H9 (cell line): ENCODE measurements at places on chromosomes 3 and 15. TPM values are rescaled to one million over a fixed set of nuclear protein-coding genes. Genes with fewer than 3 reads are reported as not detected.

GRCh38 chr3:98765721-98766120, 2.6 kb downstream of the ST3GAL6 start:
- H3K27ac ChIP-seq, result no peak overlapping the region
- H3K36me3 ChIP-seq, result no peaks in the 10 kb centered on the region
- no peak overlapping the region for H3K4me3 ChIP-seq
- H3K4me1 ChIP-seq, result no peaks in the 10 kb centered on the region
- DNase-seq, result no peak

DNA sequence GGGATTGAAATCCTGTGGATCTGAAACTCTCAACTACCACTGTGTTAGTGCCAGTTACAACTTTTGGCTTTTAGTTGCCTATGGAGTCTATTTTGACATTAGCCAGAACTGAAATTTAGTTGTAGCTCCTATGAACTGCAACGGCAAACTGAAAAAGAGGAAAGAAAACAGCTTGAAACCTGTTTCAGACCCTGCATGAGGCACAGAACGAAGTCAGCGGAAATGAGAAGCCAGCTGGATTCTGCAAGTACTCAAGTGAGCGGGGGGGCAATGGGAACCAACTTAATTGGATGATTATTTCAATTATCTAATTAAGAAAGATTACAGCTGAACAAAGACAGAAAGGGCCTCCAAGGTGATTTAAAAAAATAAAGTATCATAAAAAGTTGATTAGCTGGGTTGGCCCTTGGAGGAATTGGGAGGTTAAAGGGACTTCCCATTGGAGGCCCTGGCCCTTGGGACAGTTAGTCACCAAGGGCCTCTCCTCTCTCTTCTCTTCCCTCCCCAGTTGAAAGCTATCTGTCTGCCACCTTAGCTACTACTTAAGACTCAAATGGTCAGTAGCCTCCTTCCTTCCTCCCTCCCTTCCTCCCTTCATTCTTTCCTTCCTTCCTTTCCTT, 352.1 kb downstream of the SHQ1 start:
- no peak for DNase-seq
- no peaks in the 10 kb centered on the region for H3K36me3 ChIP-seq
- H3K27me3 ChIP-seq, result no peaks in the 10 kb centered on the region
- no peak overlapping the region for H3K27ac ChIP-seq
- no peak overlapping the region for H3K4me3 ChIP-seq
- H3K4me1 ChIP-seq, result no peaks in the 10 kb centered on the region

DNA sequence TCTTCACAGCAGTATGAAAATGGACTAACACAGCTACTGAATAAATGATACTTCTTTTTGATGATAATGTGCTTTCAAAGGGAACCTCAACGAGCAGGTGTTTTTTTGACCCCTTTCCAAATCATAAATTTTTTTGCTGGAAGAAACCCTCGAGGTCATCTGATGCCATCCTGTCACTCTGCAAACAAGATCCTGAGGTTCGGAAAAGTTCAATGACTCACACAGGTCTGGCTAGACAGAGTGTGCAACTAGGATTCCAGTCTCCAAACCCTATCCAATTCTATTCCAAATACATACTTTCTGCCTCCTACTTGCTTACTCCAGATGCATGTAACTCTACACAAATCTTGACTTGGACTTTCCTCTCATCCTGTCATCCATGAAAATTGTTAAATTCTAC, 124.7 kb downstream of the NEDD4 start:
- no peak for DNase-seq
- no peaks in the 10 kb centered on the region for H3K4me1 ChIP-seq
- no peaks in the 10 kb centered on the region for H3K36me3 ChIP-seq
- no peak overlapping the region for H3K27ac ChIP-seq
- H3K4me3 ChIP-seq, result no peak overlapping the region
- no peaks in the 10 kb centered on the region for H3K27me3 ChIP-seq

DNA sequence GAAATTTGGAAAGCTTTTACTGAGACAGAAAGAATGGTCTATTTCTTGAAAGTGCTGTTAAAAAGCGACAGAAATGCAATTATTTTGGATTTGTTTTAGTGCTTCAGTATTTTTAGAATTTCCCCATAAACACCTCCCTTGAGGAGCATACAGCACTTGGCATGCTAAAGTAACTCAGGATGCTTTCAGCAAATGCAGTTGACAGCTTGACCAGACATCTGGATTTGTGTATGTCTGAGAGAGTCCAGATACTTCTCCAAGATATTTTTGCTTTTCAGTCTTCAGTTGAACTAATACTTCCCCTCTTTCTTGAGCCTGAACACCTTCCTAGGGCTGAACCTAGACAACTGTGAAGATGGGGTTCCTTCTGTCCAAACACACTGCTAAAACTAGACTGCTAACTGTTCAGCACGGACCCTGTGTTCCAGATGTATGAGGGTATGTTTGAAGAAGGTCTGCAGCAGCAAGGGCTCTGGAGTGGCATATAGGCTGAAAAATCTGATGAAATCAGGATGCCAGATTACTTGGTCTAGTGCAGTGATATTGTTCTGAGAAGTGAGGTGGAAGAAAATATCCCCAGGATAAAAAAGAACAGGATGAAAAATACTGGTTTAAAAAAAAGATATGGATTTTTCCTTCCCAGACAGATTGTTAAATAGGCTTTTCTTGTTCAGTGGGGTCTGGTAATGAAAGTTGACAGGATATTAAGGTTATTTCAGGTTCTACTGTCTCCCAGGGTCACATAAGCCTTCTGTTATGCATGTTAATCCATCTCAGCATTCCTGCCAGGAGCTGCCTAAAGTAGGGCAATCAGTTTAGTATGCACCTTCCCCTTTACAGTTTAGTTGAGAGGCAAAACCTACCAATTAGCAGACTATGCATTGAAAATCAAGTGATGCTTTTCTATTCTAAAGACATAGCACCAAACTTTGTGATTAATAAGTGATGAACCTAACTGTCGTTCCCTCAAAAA, 516.9 kb upstream of the TBL1XR1 start:
- DNase-seq, result no peak
- H3K36me3 ChIP-seq, result no peaks in the 10 kb centered on the region; the same call in 2 of the 3 replicates
- no peaks in the 10 kb centered on the region; the same call in 1 of the 2 replicates for H3K4me1 ChIP-seq
- H3K27me3 ChIP-seq, result no peaks in the 10 kb centered on the region
- no peak overlapping the region for H3K4me3 ChIP-seq
- H3K27ac ChIP-seq, result no peak overlapping the region

The RTF1 gene
- total RNA-seq, result 45.7 and 49.5 TPM in 2 replicates

DNA sequence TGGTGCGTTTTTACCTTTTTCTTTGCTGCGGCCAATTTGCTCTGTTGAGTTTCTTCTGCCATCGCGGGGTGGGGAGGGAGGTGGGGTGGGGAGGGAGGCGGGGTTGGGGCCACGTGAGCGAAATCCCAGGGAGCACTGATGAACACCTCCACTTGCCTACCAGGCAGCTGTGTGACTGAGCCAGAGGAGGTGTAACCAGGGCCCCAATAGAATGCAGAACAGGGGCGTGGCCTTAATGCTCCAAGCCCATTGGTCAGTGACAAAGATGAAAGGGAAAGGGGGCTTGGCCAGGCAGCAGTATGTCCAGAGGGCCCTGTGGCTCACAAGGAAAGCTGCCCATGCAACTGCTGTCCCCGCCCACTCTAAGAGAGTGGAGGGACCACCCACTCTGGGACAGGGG, 21.4 kb upstream of the OR4F6 start:
- H3K27me3 ChIP-seq, result no peaks in the 10 kb centered on the region
- DNase-seq, result peak; percentile 77
- H3K4me1 ChIP-seq, result no peaks in the 10 kb centered on the region
- H3K4me3 ChIP-seq, result no peak overlapping the region
- no peak overlapping the region for H3K27ac ChIP-seq
